ENCODE measurements at places on chromosomes 13 and 19.

GRCh38 chr13:100197591-100198365 is 108.9 kb downstream of the PCCA start:
- no peak for DNase-seq

- no peak for DNase-seq
Observed at GRCh38 chr13:30431269-30431940, 9.1 kb downstream of the UBE2L5 start.

GRCh38 chr19:28210886-28211285 is 1002.1 kb downstream of the UQCRFS1 start:
- no peak for DNase-seq

DNA sequence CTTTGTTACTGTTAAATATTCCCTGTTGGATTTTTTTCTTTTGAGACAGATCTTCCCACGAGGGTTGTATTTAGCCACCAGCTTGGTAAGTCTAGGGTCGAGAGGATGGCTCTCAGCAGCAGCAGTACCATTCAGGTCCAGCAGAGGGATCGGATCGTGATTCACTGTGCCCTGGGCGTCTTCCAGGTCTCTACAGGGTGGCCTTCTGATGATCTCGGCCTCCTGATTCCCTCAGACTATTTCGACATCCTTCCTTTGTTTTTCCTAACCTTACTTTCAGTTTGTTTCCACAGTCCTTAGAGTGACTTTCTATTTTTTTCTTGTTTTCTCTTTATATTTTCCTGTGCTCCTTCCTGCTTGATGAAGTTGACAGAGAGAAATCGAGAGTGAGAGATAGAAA is 1436.9 kb downstream of the UQCRFS1 start:
- DNase-seq = no peak

GRCh38 chr13:102097708-102098107 is 304.1 kb downstream of the FGF14 start:
- no peak for DNase-seq

GRCh38 chr13:110486061-110486715 is 75.3 kb downstream of the RAB20 start:
- DNase-seq = no peak

- no peak for DNase-seq
Observed at GRCh38 chr13:66952507-66952906, 277.6 kb downstream of the PCDH9 start.

DNA sequence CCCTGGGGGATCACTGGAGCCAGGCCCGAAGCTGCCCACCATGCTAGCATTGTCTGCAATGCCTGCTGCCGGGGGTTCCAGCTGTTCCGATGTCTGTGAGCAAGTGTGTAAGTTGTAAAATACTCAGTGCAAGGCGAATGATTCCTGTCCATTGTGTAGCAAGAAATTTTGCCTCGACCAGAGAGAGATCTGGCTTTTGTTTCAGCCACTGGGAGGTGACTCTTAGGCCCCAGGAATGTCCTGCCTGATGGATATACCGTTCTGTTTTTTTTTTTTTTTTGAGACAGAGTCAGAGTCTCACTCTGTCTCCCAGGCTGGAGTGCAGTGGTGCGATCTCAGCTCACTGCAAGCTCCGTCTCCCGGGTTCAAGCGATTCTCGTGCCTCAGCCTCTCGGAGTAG is 7.3 kb upstream of the GADD45B start:
- no peak for DNase-seq

DNA sequence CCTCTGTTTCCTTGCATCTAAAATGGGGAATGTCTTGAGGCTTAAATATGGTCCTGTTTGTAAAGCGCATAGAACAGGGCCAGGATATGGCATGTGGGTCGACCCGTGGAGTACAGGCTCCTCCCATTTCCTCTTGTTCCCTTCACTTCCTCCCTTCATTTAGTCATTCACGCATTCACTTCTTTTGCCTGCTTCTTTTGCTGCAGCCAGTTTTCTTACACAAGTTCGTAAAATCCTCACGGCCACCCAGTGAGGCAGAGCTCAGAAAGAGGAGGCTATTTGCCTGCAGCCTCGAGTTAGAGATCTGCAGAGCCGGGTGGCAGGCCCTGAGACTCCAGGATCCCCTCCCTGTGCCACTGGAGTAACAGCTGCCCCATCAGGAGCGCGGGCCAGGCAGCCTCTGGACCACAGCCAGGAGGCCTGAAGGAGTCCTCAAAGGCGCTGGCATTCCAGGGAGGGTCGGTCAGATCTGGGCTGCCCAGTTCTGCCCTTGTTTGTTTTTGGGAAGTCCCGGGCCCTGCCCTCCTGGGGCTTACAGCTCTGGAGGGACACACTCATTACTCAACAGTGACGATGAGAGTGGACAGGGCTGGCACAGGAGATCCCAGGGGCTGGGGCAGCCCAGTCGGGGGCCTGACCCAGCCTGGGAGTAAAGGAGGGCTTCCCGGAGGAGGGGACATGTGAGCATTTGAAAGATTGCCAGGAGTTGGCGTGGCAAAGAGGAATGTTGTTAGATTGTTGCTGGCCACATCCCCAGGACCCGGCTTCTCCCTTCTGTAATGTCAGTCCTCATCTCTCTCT is 4.6 kb downstream of the PPP5C start:
- DNase-seq = no peak

DNA sequence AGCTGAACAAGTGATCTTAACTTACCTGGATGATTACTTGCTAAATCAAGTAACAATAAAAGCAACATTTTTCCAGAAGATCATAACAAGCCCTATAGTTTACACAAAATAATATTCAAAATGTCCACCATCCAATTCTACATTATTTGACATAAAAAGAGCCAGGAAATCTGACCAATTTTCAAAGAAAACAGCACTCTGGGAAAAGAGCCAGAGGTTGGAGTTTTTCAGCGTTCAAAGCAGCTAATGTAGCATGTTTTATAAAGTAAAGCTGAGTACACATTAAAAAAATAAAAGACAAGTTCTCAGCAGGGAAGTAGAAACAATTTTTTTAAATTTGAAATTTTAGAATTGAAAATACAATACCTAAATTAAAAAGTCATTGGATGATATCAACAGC is 62.6 kb downstream of the UFM1 start:
- no peak for DNase-seq
